ENCODE measurements at places on chromosomes 12 and 14.

GRCh38 chr14:28867571-28867970, 101.0 kb downstream of the FOXG1 start:
- DNase-seq, result no peak

GRCh38 chr12:110366321-110367142, 37.0 kb downstream of the ANAPC7 start:
- DNase-seq, result peak; percentile 72

- DNase-seq, result no peak
Observed at GRCh38 chr12:66014818-66015217, 115.7 kb downstream of the LLPH start.

- peak; percentile 61 for DNase-seq
Observed at GRCh38 chr14:54175298-54175942, 218.8 kb upstream of the BMP4 start.

DNA sequence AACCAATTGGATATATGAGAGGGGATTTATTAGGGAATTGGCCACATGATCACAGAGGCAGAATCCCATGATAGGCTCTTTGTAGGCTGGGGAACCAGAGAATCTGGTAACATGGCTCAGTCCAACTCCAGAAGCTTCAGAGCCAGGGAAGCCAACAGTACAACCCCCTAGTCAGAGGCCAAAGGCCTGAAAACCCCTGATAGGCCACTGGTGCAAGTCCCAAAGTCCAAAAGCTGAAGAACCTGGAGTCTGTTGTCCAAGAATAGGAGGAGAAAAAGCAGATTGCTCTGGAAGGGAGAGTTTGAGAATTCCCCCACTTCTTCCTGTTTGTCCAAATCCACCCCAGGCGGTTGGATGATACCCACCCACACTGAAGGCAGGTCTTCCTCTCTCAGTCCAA, 8.2 kb upstream of the TROAP start:
- no peak for DNase-seq

- no peak for DNase-seq
Observed at GRCh38 chr12:117985182-117985581, 16.4 kb upstream of the KSR2 start.

- DNase-seq, result peak; percentile 75
Observed at GRCh38 chr12:1662761-1663439, 28.0 kb upstream of the ADIPOR2 start.
